ENCODE measurements at places on chromosomes 1 and 21. TPM values are rescaled to one million over a fixed set of nuclear protein-coding genes. Genes with fewer than 3 reads are reported as not detected.

Gene IGSF9
- not detected for total RNA-seq

Gene SLC5A9
- not detected for total RNA-seq

Gene LTN1
- total RNA-seq = 23.4 TPM

Gene NR1I3
- not detected for total RNA-seq

Gene SPATA45
- not detected for total RNA-seq

Gene PCP4L1
- total RNA-seq = not detected

Gene SH2D1B
- total RNA-seq = not detected

DNA sequence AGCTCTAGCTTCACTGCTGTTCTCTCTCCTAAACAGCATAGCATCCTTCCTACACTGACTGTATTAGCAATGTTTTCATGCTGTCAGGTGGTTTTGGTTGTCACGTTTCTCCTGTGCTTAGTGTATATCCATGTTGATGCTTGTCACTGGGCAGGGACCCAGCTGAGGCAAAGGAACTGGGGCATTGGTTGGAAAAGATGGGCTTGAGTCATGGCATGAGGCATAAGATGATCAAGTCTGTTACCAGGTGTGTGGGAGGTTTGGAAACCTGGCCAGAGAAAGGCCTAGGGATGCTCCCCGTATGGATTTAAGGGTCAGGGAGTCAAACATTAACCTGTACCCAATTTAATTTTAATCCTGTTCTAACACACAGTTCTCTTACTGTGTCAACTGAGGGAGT lies 69.6 kb downstream of the OSBPL9 start:
- no peaks in the 10 kb centered on the region for H3K36me3 ChIP-seq
- DNase-seq = peak; percentile 22
- peaks cover 2% of the 10 kb centered on the region for H3K27me3 ChIP-seq
- no peak overlapping the region for H3K27ac ChIP-seq
- no peak overlapping the region for H3K4me3 ChIP-seq

DNA sequence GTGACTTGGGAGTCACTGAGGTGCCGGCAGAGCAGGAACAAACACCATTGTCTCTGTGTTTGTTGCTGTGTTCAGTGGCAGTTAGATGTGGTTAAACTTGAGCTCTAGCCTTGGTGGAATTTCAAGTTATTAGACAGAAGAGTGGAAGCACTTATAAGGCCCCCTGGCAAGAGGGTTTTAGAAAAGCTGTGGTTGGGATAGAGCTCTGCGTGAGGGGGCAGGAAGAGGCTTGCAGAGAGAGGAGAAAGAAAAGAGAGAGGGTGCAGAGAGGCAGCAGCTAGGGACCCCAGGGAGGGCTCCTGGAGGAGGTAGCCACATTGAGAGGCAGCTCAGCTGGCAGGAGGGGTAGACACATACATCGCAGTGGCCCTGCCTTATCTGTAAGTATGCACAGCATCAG lies 128.2 kb downstream of the GALNT2 start:
- no peak overlapping the region for H3K27ac ChIP-seq
- DNase-seq = no peak
- no peaks in the 10 kb centered on the region for H3K27me3 ChIP-seq
- no peak overlapping the region for H3K4me3 ChIP-seq
- no peaks in the 10 kb centered on the region for H3K36me3 ChIP-seq

GRCh38 chr1:3213730-3214129 lies 144.7 kb downstream of the PRDM16 start:
- H3K4me3 ChIP-seq = no peak overlapping the region
- H3K27me3 ChIP-seq = peaks cover 14% of the 10 kb centered on the region
- no peak overlapping the region for H3K27ac ChIP-seq
- no peak for DNase-seq
- H3K36me3 ChIP-seq = no peaks in the 10 kb centered on the region

DNA sequence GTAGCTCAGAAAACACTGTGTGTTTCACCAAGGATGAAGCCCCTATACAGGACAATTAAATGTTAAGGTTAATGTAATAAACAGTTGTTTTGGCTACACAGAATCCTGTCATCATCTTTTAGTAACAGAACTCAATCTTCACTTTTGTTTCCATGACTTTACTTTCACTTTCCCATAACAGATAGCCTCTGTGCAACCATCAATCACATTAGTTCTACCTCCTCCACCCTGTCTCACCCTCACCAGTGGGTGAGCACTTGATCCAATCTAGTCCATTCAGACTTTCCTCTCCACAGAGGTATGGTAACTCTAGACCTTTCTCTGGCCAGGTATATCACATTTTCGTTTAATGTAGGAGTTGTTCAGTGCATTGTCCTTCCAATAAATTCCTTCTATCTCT lies 1018.5 kb downstream of the ADGRL2 start:
- no peak overlapping the region for H3K27ac ChIP-seq
- DNase-seq = no peak
- no peaks in the 10 kb centered on the region for H3K27me3 ChIP-seq

- peaks cover 3% of the 10 kb centered on the region for H3K27me3 ChIP-seq
- no peak for DNase-seq
- no peaks in the 10 kb centered on the region for H3K36me3 ChIP-seq
- H3K4me3 ChIP-seq = no peak overlapping the region
- H3K4me1 ChIP-seq = no peaks in the 10 kb centered on the region
These were observed 148.2 kb upstream of the PALMD start for GRCh38 chr1:99497690-99498089.

DNA sequence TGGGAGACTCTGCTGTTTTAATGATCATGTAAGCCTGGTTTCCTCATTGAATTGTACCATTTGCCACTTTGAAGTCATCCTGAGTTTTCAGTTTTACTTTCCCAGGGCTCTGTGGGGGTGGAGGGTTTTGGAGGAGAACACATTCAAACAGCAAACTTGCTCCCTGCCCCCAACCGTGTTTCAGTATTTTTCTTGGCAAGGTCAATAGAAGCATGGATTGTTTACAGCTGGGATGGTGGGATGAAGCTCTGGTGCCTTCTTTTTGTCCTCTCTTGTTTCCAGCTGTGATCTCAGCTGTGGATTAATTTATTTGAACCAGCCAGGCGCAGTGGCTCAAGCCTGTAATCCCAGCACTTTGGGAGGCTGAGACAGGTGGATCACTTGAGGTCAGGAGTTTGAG lies 54.3 kb upstream of the SERBP1 start:
- H3K27me3 ChIP-seq = peaks cover 33% of the 10 kb centered on the region
- no peak for DNase-seq
- no peak overlapping the region for H3K4me3 ChIP-seq
- no peak overlapping the region for H3K27ac ChIP-seq
- H3K4me1 ChIP-seq = no peaks in the 10 kb centered on the region

GRCh38 chr1:223244366-223245103 lies 101.5 kb upstream of the TLR5 start:
- H3K27me3 ChIP-seq = peaks cover 18% of the 10 kb centered on the region
- H3K27ac ChIP-seq = no peak overlapping the region
- H3K36me3 ChIP-seq = no peaks in the 10 kb centered on the region
- H3K4me1 ChIP-seq = peaks cover 16% of the 10 kb centered on the region

GRCh38 chr1:32413507-32414185 lies 19.4 kb upstream of the BSDC1 start:
- no peak overlapping the region for H3K4me3 ChIP-seq
- H3K4me1 ChIP-seq = peaks cover 6% of the 10 kb centered on the region
- H3K27me3 ChIP-seq = peaks cover 13% of the 10 kb centered on the region
- H3K36me3 ChIP-seq = peaks cover 10% of the 10 kb centered on the region

GRCh38 chr21:42357307-42357706 lies 6.5 kb upstream of the TFF2 start:
- no peaks in the 10 kb centered on the region for H3K4me1 ChIP-seq
- no peak overlapping the region for H3K4me3 ChIP-seq
- peaks cover 1% of the 10 kb centered on the region for H3K27me3 ChIP-seq
- DNase-seq = no peak
- no peak overlapping the region for H3K27ac ChIP-seq
- peaks cover 15% of the 10 kb centered on the region for H3K36me3 ChIP-seq

DNA sequence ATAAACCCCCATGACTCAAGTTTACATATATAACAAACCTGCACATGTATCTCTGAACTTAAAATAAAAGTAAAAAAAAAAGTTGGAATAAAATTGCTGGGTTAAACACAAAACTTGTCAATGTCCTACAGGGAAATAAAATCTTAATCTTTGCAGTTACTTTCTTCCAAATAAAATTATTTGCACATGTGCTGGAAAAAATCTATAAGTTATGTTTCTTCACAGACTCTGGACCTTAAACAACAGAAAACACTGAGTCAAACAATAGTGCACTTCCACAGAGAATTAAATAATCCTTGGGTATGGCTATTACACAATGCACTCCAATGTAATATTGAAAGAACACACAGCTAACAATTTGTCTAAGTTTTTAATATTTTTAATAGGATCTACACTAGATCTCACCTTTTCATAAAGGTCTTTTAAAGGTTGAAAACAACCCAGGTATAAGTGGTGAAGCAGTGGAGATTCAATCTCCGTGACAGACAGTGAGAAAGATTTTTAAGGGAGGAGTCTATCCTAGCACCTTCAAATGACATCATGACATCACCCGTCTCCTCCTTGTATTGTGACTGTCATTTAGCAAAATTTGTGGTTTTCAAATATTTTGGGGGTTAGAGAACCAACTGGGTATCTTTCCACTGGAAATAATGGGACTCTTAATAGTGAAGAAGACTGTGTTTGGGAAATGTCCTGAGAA lies 25.2 kb upstream of the FGGY start:
- H3K36me3 ChIP-seq = no peaks in the 10 kb centered on the region
- no peaks in the 10 kb centered on the region for H3K27me3 ChIP-seq
- H3K27ac ChIP-seq = no peak overlapping the region
- no peak for DNase-seq
- no peak overlapping the region for H3K4me3 ChIP-seq
- H3K4me1 ChIP-seq = peaks cover 34% of the 10 kb centered on the region

Measured in HFFc6 (cell line).